ENCODE measurements at places on chromosomes 3 and 15.

- no peak for DNase-seq
Measured at GRCh38 chr15:40344631-40345120, 3.9 kb upstream of the CCDC9B start.

- DNase-seq, result no peak
Measured at GRCh38 chr3:145698250-145698649, 462.7 kb downstream of the PLOD2 start.

GRCh38 chr3:150739200-150739863 lies 23.6 kb downstream of the SIAH2 start:
- DNase-seq, result no peak

DNA sequence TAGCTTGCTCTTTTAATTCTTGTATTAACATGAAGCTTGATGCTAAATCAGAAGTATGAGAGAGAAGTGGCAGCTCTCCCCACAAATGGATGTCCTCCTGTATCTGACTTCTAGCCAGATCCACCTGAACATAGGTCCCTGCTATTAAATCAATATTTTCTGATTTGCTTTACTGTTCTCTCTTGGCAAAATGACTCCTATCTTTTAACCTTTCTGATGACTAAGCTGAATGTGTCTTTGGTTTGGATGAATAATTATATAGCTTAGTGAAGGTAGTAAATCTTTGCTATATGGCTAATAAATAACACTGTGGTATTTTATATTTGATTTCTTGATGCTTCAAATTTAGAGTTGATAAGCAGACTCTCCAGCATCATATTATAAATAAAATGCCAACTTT lies 28.3 kb upstream of the ARL14 start:
- DNase-seq, result no peak

DNA sequence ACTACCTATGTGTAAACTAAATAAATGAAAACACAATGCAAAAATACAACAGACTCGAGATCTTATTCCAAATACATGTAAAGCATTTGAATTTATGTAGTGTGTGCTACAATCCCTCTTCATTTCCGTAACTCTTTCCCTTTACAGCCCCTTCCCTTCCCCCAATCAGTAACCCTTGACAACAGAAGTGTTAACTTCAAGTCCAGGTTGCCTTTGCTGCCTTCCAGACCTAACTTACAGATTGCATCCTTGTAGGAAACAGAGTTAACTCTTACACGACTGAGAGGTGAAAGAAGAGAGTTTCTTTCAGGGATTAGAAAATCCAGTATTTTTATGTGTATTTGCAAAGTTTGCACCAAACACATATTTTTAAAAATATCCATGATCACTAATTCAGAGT lies 1.4 kb upstream of the ROBO1 start:
- DNase-seq, result no peak

Data from non-pigmented ciliary epithelial cell (primary cell).